NCI-H2081 treated with DMSO at 0.1 percent for 48 hours (cell line): ENCODE measurements at places on chromosomes 5 and 9.

DNA sequence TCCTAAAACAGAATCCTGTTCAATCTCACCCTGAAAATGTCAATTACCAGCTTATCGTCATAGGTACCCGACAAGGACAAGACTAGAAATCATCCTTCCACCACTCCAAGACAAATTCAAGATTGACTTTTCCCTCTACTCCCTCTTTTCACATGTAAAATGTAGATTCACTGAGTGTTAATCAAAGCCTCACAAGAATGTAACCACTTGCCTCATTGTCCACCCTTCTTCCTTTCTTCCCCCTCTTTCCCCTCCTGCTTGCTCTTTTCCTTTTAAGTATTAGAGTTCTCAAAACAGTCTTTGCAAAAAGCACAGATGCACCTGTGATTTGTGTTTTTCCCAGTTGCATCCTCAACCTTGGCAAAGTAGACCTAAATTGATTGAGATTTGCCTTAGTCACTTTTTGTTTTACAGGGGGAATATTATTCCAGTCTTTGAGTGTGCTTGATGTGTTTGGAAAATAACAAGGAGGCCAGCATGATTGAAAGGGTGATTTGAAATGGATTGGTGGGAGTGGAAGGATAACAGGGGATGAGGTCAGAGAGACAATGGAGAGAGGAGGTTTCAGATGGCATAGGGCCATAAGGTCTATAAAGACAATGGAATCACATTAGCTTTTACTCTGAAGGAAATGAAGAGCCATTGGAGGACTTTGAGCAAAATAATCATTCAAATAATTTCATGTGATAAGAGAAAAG, 231.3 kb upstream of the TYRP1 start:
- DNase-seq: no peak

DNA sequence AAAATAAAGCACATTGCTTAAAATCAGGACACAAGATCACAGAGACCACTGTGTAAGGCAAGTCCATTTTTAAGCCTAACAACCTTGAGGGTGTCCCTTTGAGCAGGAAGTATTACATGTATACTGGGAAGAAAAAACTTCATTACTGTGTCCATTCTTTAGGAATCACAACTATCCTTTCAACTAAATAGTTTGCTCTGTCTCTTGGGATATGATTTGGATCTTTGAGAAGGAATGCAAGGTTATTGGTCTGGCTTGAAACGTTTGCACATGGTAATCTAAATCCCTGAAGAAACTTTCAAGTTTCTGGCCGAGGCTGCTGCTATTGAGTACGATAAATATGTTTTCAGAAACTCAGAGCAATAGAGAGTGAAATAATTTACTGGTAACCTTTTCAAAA, 923.0 kb upstream of the SEMA6A start:
- no peak for DNase-seq

DNA sequence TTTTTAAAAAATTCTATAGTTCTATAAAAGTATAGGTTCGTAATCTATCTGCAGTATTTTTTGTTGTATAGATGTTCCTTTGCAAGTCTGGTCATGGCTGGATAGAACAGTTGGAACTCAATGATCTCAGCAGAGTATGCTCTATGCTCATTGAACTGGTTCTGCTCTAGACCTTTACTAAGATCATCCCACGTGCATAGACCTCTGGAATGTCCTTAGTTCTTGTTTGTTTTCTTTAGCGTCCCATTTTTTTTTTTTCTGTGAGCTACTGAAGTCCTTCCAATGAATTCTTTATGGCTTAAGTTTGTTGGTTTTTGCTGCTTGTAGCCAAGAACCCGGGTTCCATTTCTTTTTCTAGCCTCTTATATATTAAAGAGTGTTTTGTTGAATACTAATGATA, 3.5 kb downstream of the TMEM38B start:
- DNase-seq: no peak

GRCh38 chr9:109816490-109816889, 36.5 kb downstream of the PALM2AKAP2 start:
- no peak for DNase-seq

DNA sequence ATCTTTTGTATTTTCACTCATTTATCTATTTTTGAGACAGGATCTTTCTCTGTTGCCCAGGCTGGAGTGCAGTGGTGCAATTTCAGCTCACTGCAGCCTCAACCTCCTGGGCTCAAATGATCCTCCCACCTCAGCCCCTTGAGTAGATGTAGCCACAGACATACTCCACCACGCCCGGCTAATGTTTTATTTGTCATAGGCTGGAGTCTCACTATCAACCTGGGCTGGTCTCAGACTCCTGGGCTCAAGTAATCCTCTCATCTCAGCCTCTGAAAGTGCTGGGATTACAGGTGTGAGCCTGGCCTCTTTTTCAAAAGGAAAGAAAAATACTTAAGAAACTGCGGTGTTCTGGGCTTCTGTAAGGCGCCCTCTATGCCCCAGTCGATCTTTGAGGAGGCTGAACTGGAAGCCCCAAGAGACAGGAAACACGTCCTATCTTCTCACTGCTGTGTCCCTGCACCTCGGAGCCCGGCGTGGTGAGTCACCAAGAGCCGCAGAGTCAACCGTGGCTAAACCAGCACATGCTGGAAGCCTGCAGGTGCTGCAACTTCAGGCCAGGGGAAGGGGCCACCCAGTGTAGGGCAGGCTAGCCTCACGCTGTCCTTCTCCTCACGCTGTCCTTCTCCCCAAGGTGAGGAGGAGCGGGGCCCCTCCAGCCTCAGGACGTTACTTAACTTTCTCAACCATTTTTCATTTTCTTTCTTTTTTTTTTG, 15.2 kb upstream of the LHX3 start:
- DNase-seq: no peak

DNA sequence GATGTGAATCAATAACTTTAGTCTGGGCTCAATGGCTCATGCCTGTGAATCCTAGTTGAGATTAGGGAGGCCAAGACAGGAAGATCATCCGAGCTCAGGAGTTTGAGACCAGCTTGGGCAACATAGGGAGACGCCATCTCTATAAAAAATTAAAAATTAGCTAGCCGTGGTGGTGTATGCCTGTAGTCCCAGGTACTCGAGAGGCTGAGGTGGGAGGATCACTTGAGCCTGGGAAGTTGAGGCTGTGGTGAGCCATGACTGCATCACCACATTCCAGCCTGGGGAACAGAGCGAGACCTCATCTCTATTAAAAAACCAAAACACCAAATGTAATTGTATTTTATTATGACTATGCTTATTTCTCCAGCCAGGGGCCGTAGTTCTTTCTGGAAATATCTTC, 69.6 kb upstream of the NR5A1 start:
- DNase-seq: no peak

DNA sequence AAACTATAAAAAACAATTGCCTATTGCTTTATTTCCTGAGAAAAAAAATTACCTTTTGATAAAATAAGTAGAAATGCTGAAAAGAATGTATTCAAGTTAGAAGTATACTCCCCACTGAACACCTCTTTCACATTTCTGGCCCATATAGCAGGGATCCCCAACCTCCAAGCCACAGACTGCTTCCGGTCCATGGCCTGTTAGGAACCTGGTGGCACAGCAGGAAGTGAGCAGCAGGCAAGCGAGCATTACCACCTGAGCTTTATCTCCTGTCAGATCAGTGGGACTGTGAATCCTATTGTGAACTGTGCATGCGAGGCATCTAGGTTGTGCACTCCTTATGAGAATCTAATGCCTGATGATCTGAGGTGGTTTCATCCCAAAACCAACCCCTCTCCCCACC, 563.9 kb downstream of the RAB3C start:
- DNase-seq: no peak

DNA sequence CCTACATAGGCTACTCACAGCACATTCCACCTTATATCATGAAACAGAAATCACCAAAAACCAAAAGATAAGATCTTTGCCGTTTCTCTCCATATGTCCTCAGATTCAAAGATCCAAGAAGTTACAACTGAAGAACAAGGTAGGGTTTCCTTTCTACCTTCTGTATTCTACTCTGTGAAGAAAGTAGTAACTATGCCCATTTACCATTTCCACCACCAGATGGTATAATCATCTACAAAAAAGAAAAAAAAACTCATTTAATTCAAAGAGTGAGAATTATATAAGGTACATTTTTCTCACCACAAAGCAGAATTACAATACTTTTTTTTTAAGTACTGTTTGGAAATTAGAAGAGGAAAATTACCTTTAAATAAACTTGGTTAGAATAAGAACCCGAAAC, 172.6 kb upstream of the PTGER4 start:
- no peak for DNase-seq

DNA sequence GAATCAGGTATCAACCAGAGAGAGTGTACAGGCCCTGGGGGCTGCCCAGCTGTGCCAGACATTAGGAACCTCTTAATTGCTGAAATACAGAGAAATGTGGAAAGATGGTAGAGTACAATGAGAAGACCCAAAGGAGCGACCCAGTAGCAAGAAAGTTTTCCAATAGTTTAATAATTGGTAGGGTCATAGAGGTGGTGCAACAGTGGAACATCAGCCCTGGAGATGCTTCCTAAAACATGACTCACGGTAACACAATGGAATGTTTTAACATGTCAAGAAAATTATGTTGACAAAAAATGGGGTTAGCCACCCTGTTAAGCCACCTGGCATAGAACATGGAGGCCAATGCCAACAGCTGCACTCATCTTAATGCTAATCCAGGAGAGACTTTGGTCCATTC, 284.1 kb downstream of the ELAVL2 start:
- no peak for DNase-seq

DNA sequence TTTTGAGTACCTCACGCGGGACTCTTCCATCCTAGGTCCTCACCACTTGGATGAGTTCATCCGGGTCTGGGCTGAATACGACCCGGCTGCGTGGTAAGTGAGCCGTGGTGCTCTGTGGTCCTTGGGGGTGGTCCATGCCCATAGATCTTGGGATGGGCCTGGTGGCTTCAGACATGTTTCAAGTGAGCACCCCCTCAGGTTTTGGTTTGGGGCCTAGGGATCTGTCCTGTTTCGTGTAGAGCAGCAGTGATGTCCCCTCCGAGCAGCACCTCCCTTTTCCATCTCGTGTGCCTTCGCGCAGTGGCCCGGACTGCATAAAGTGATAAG, 218.9 kb downstream of the CACNA1B start:
- no peak for DNase-seq

GRCh38 chr5:91535499-91535898, 152.4 kb upstream of the ARRDC3 start:
- DNase-seq: no peak

GRCh38 chr9:98692392-98692791, 16.3 kb downstream of the GABBR2 start:
- DNase-seq: no peak

DNA sequence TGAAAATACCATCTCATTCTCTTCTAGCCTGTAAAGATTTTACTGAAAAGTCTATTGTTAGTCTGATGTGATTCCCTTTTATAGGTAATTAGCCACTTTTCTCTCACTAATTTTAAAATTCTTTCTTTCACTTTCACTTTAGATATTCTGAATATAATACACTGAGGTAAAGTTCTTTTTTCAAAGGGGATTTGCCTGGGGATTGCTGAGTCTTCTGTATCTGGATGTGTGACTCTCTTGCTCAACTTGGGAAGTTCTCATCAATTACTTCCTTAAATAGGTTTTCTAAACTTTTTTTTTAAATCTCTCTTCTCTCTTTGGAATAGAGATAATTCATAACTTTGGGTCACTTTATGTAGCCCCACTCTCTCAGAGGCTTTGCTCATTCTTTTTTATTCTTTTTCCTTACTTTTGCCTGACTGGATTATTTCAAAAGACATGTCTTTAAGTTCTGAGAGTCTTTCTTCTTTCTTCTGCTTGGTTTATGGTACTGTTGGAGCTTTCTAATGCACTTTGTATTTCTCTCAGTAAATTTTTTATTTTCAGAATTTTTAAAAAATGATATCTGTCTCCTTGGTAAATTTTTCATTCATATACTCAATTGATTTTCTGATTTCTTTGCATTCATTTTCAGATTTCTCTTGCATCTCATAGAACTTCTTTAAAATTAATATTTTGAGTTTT, 55.9 kb upstream of the IL12B start:
- no peak for DNase-seq

- DNase-seq: no peak
Measured at GRCh38 chr5:168292786-168293696, 1.6 kb downstream of the WWC1 start.

- no peak for DNase-seq
Measured at GRCh38 chr9:88672874-88673689, 138.1 kb downstream of the NXNL2 start.

DNA sequence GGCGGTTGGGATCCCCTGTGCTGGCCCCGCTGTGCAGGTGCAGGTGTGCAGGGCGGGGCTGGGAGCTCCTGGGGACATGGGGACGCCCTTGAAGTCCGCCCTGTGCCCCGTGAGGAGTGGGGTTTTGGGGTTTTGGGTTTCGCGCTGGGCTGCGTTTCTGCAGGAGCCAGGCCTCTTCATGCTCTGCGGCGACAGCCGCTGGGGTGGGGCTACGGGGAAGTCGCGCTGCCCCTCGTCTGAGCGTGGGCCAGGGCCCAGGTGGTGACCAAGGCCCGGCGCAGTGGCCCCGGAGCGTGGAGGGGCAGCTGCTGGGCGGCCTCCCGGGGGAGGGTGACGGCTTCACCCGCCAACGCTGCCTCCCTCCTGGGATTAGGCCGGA, 47.8 kb upstream of the IRX4 start:
- DNase-seq: no peak

GRCh38 chr9:126248680-126249079, 77.9 kb upstream of the MVB12B start:
- DNase-seq: no peak

DNA sequence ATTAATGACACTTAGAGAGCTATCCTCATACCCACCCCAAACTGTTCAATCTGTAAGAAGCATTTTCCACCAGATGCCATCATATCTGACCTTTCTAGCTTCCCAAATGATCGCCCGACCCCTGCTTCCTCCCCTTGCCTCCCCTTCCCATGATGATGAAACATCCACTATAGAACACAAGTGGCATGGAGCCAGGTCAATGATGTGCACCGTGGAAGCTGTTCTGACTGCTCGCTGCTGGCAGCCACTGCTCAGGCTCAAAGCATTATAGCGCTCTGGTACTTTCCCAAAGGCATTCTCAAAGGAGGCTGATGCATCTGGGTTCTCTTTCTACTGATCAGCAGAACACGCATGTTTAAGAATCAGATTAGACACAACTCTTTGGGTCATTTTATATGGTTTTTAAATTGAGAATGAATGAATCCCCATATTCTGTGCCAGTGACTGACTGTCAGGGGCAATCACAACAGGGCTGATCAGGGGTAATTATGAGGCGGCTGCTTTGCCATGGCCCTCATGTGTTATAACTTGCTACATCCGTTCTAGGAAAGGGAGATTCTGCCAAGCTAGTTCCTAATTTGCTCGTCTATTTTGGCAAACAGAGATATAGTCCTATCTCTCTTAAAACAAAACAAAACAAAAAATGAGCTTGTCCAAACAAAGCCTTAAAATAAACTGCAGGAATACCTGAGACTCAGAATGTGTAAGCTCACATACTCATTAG, 343.7 kb downstream of the ENC1 start:
- no peak for DNase-seq
